ACHN (cell line): ENCODE measurements at places on chromosomes 4 and X.

- no peak for DNase-seq
Measured at GRCh38 chr4:146442801-146443200, 78.9 kb downstream of the SLC10A7 start.

- peak; percentile 11 for DNase-seq
Measured at GRCh38 chr4:112951362-112952312, 97.8 kb upstream of the ANK2 start.

- no peak for DNase-seq
Measured at GRCh38 chr4:144591401-144591800, 54.6 kb upstream of the HHIP start.

GRCh38 chr4:69793732-69794131 is 33.3 kb upstream of the SULT1B1 start:
- DNase-seq: no peak
